ENCODE measurements at places on chromosomes 7 and 10.

DNA sequence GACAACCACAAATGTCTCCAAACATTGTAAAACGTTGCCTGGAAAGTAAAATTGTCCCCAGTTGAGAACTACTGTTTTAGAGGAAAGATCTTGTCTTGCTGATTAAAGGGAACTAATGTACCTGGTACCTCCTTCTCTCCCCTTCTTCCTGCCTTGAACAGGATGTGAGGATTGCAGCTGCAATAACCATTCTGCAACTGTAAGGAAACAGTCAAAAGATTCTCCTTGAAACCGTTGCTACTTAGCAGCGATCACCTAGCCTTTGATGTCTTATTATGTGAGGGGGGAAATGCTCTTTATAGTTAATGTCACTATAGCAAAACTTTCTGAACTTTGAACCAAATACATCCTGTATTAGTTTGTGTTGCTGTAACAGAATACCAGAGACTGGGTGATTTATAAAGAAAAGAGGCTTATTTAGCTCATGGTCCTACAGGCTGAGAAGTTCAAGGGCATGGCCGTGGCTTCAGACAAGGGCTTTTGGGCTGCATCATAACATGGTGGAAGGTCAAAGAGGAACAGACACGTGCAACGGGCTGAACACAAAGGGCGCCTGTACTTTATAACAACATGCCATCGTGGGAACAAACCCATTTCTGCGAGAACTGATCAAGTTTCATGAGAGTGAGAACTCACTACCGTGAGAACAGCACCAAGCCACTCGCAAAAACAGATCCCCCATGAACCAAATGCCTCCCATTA, 54.2 kb upstream of the PARD3 start:
- no peak for DNase-seq

DNA sequence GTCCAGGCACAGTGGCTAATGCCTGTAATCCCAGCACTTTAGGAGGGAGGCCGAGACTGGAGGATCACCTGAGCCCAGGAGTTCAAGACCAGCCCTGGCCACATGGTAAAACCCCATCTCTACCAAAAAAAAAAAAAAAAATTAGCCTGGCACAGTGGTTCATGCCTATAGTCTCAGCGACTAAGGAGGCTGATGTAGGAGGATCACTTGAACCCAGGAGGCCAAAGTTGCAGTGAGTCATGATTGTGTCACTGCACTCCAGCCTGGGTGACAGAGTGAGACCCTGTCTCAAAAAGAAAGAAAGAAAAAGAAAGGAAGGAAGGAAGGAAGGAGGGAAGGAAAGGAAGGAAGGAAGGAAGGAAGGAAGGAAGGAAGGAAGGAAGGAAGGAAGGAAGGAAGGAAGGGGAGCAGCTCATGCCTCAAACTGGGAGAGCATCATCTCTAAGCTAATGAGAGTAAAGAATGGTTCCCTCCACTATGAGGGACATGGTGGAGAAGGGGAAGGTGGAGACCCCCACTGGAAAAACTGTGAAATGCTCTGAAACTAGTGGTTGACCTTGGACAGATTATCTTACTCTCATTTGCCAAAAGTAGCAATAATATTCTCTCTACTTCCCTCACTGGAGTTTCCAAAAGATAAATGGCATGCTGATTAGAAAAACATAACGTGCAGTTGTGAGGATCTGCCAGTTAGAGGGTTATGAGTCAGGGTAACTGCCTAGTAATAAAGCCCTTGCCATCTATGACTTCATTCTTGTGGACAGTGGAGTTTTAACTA, 16.8 kb downstream of the GIMAP5 start:
- no peak for DNase-seq

- no peak for DNase-seq
Measured at GRCh38 chr7:145151676-145152075, 315.8 kb upstream of the TPK1 start.

DNA sequence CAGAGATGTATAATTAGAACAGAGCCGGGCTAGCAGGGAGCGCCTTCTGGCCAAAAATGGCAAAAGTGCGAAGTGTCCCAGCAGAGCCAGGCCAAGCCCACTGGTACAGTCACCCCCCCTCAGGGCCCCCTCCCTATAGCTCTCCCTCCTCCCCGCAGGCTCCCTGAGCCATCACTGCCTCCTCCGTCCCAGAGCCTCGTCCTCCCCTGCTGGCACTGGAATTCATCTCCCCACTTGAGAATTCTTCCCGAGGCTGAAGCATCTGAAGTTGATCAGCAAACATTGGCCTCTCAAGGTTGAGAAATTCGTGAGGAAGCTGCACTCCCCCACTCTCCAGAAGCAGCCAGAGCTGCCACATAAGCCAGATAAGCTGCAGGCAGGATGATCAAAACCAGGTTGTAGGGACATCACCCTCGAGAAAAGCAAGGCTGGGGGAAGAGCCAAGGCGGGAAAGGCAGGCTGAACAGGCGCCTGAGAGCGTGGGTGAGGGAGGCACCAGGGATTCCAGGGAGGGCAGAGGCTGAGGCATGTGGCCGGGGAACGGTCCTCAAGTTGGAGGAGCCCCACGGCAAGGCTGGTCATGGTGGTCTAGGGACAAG, 23.4 kb downstream of the CAMK2G start:
- DNase-seq = peak; percentile 95

DNA sequence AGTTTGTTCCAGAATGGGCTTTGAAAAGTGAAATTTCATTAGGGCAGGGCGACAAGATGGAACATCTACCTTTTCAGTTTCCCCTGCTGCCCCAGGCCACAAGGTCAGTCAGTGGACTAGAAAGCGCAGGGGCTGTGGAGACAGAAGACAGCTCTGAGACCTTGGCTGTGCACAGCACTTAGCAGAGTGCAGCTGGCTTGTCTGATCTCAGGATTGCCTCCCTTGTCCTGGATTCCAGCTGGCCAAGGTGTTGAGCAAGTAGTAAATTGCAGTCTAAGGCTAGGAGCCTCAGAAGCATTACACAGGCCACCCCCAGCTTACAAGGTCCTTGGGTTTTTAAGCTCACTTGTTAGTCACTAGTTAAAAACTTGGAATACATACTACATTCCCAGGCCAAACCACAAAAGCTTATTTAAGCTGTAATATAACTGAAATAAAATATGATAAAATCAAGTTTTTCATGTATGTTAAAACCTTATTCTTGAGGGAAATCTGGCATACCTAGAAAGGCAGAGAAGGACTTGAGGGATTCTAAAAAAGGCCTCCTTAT, 67.3 kb upstream of the NPY start:
- DNase-seq = peak; percentile 78

DNA sequence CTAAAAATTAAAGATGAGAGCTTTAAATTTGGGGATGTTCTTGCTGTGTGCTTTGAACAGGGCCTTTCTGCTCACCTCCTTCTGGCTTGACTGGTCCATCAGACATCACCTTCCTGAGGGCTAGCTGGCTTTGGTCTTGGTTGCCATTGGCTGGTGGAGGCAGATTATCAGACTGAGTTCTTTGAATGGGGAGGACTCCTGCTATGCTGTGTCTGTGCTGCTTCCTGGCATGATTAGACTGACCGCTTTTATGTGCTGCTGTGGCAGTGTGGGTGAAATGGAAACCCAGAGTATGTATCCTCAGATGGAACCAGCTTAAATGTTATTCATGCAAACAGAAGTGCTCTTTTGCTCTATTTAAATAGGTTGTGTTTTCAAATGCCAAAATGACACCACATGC, 341.6 kb downstream of the PCLO start:
- no peak for DNase-seq

DNA sequence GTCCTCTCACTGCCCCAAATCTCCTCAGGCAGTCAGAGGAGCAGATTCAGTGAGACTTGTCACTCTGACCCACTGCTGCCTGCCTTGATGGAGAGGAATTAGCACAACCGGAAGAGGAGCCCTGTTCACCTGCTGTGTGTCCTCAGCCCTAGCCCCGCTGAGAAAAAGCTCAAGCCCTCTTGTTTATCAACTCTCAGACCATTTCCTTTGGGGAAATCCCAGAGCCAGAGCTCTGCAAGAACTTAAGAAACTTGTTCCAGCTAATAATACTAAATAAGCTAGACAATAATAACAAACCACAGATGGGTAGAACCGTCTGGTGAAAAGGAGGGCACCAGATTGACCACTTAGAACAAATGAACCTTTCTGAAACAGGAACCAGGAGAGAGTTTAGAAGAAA, 37.7 kb upstream of the ITGB1 start:
- no peak for DNase-seq

GRCh38 chr10:31001740-31002139, 29.9 kb downstream of the ZNF438 start:
- DNase-seq = no peak

- DNase-seq = no peak
Measured at GRCh38 chr10:131113709-131114291, 197.7 kb downstream of the TCERG1L start.

- no peak for DNase-seq
Measured at GRCh38 chr7:70553364-70553763, 578.6 kb upstream of the GALNT17 start.

GRCh38 chr10:24451325-24451820, 242.4 kb downstream of the KIAA1217 start:
- DNase-seq = no peak

- DNase-seq = peak; percentile 53
Measured at GRCh38 chr7:36021367-36021766, 131.7 kb upstream of the EEPD1 start.

DNA sequence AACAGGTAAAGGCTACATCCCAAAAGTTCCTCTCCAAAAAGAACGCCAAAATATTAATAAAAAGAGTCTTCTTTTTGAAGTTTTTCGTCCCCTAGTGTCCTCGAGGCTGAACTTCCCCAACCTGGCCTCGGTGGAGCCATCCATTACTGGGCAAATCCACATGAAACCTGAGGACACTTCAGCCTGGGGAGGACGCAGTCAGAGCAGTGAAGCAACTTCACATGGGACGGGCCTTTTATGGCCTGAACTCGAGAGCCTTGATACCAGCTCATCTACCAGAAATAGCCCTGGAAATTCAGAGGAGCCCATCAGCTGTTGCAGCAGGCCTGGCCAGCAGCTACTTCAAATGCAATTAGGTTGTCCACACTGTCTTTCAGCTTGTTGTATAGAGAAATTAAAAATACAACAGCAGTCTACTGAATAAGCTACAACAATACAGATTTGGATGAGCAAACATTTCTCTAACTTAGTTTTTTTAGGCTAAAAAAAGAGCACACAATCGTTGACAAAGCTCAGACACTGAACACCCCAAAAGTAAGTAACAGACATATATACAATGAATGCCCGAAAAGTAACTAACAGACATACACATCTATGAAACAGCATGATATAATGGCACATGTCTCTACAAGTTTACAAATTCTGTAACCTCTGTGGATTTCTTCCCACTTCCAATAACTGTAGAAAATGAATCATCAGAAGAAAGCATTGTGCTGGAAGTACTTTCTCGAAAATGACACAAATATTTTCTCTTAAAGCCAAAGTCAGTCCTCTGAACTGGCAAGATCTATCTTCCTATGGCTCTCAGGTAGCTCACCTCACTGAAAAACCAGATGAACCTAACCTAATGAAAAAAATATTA, at the start of gene SVIL:
Gene SVIL (minus strand): TSS at position 208 of the 862 bp plus-strand sequence. CDS start 79,913 bp downstream, outside the sequence.
- DNase-seq = peak; percentile 51

GRCh38 chr10:31397852-31398251, 78.8 kb downstream of the ZEB1 start:
- DNase-seq = no peak

DNA sequence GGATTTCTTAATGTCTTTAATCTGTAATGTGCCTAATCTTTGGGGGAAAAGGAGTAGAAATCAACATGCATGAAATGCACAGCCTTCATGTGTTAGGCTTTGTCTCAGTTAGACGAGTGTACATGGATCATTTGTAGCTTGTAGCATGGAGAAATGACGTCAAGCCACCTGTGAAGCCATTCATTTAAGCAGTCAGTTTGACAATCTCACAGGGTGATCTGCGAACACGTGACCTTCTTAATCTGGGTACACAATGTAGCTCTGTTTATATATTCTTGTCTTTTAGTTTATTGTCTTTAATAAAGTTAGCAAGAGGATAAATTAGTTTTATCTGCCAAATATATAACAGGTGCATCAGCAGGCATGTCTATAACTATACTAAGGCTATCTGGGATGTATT, 351.9 kb upstream of the LRGUK start:
- no peak for DNase-seq

DNA sequence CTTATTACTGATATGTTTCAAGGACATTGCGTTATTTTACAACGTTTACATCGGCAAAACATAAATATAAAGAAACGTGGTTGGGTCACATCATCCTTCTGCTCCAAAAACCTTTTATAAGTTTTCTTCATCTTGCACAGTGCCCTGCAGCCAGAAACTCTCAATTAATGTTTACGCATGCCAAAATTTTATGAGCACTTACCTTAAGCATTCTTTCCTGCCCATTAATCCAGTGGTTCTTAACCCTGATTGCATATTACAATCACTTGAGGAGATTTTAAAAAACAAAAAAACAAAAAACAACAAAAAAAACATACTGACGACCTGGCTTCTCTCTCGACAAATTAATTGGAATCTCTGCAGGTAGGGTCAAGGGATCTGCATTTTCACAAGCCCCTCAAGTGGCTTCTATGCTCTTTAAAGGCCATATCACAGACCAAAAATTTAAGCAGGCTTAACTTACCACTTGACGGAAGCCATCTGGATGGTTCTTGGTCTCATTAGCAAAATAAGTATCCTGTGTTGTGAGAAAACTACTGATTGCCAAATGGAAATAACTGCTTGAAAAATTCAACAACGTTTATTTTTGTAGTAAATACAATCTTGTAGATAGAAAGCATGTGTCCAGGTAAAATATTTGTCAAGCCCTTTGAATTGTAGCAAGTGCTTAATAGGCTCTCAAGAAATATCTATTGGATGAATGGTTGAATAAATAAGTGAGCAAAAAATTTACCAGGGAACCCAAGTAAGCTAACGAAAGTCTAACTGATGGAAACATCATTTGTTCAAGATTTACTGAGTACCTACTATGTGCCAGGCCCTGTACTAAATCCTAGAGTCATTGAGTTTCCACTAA, 30.9 kb upstream of the SLC16A12 start:
- no peak for DNase-seq

GRCh38 chr10:549391-549790, 140.1 kb downstream of the DIP2C start:
- DNase-seq = no peak

GRCh38 chr7:106767078-106767477, 98.0 kb upstream of the PIK3CG start:
- peak; percentile 81 for DNase-seq

GRCh38 chr10:90168244-90168643, 466.9 kb downstream of the KIF20B start:
- peak; percentile 40 for DNase-seq

- no peak for DNase-seq
Measured at GRCh38 chr10:52918714-52919305, 146.2 kb upstream of the MBL2 start.

DNA sequence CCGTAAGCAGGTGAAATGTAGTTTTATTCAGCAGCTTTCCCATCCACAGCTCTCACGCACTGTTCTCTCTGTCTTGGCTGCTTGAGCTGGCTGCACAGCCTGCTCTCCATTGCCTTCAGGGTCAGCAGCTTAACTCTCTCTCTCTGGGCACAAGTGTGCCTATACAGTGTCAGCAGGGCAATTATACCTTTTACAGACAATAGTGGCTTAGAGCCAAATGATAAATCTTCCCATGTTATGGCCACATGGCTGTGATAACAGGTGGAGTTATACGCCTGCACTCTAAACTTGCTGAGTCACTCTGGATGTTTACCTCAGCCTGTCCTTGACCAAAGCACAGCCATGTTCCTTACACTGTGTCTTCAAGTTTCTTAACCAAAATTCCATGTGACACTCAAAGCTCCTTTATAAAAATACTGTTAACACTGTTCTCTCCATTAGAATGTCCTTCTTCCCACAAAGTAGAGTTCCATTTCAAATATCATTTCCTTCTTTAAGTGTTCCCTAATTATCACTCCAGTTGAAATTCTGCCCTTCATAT, 6.1 kb downstream of the RNF133 start:
- no peak for DNase-seq

GRCh38 chr10:71694567-71694968, 25.0 kb downstream of the C10orf105 start:
- no peak for DNase-seq

Data from fibroblast of skin of right biceps (primary cell).